ENCODE measurements at places on chromosomes 2 and 18. TPM values are rescaled to one million over a fixed set of nuclear protein-coding genes. Genes with fewer than 3 reads are reported as not detected.

The DSG2 gene
- 0.33 TPM for total RNA-seq

The ALPP gene
- total RNA-seq, result not detected

DNA sequence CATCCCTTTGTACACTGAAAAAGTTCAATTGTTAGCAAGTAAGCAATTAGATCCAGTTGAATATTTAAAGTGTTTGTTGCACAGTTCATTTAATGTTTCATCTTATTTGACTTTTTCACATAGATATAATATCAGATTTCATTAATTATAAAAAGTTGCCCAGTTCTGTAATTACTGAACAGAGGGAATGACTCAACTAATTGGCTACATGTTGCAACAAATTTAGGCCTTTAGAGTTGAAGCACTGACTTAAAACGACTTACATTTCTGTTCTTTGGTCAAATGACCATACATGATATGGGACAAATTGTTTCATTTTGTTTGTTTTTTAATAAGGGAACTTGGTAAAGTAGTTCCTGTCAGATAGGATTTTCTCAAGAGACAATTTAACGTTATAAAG is 68.5 kb upstream of the FAM117B start:
- no peak for DNase-seq

DNA sequence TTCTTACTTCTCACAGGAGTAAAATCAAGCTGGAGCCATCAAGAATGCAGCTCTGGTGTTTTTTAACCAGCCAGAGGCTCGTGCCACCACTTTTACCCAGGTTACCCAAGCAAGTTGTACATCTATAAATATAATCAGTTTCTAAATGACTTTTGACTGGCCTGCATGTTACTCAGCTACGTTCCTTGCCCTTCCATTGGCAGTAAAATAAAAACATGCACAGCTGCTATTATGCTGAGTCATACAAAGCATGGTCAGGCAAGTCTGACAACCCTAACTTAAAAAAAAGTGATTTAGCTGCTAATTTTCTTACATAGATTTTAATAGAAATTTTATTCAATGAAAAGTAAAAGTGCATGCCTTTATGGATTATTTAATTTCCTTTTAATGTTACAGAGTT is 111.7 kb upstream of the CSRNP3 start:
- DNase-seq, result no peak

- no peak for DNase-seq
These were observed 4.5 kb downstream of the RTN4 start for GRCh38 chr2:55045780-55046179.

- DNase-seq, result peak; percentile 98
These were observed at the start of gene RPE for GRCh38 chr2:210002158-210003157. Gene RPE, plus strand, starts transcription at chr2:210002638. Its CDS starts 24 bp downstream, at chr2:210002662.

DNA sequence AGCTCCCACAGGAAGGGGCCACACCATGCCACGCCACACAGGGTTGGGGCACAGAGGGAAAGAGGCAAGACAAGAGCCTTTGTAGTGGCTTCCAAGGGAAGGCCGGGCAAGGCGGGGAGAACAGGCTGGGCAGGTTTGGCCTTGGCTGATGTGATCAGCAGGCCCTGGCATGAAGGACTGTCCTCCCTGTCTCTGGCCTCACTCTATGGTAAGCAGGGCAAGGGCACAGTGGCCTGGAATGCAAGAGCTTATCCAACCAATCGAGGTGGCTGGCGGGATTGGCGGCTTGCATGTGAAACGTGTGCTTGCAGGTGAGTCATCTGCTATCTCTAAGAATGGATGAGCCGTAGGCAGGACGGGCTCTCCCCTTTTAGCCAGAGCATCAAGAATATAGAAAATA is 6.4 kb upstream of the ATP9B start:
- no peak for DNase-seq

DNA sequence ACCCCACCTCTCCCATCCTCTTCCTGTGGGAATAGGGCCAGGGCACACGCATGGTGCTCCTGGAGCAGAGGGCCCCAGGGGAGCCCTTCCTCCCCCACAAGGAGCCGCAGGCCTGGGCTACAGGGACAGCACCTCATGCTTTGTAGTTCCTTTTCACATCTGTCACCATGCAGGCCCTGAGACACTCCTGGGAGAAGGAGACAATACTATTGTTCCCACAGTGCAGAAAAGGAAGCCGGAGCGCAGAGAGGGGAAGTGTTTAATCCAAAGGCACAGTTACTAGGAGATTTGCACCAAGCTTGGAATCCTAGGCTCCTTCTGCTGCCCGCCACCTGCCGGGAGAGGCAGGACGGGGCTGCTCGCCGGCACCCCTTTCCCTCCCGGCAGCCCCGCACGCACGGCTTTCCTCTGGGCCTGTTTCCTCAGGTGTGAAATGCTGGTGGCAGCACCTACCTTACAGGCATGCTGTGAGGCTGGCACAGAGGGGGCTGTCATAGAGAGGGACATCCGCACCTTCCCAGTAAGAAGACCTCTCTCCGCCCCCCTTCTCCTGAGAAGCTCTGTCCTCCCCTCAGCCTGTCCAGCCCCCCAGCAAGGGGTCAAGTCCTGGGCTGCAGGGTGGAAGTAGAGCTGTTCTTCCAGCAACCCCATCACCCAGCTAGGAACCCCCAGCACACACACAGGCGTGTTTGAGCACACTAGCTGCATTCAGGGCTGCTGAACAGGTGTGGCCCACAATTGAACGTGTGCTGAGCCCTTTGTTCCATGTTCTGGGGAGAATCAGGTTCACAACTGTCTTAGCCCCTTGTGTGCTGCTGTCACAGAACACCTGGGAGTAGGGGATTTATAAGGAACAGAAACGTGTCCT is 62.6 kb downstream of the SMAD7 start:
- no peak for DNase-seq
